Breast epithelium (tissue), 4 donors: ENCODE measurements at places on chromosomes 2 and 18. TPM values are rescaled to one million over a fixed set of nuclear protein-coding genes. Genes with fewer than 3 reads are reported as not detected.
A peak's percentile ranks its signal among the peaks of the same experiment; 100 is the strongest.

DNA sequence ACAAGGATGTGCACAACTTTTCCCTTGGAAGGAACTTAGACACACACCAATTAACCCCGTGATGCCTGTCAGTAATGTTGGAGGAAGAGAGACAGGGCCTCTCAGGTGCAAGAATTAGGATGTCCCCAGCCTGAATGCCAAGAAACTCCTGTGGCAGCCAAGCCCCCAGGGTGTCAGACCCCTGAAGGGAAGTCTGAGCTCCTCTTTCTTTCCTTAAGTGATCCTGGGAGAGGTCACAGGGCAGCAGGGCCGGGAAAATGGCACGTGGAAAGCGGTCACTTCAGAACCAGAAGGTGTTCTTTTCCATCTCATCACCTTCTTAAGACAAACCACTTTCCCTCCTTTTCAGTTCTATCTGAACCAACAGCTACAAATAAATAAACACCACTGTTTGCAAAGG, 185.9 kb downstream of the ANAPC1 start:
- H3K36me3 ChIP-seq: no peaks in the 10 kb centered on the region
- H3K27me3 ChIP-seq: no peaks in the 10 kb centered on the region
- no peak for DNase-seq
- H3K27ac ChIP-seq: no peak overlapping the region
- H3K4me3 ChIP-seq: no peak overlapping the region
- no peaks in the 10 kb centered on the region for H3K4me1 ChIP-seq

ACMSD gene
- 0.59 TPM for total RNA-seq

DNA sequence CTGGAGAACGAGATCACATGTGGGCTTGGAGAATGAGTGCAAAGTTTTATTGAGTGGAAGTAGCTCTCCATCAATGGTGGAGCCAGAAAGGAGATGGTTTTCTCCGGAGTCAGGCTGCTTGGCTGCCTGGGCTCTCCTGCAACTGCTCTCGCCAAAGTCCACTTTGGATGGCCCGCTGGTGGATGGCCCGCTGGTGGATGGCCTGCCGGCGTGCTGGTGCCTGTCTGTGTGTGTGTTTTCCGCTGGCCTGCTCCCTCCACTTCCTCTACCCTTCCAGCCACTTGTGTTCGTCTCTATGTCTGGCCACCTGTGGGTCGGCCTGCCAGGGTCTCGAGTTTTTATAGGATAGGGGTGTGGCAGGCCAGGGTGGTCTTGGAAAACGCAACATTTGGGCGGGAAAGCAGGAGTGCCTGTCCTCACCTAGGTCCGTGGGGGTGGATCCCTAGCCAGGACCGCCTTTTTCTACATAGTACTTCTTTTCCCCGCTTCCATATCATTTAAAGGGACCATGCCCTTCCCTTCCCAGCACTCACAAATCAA, 1292.1 kb upstream of the PIK3C3 start:
- no peaks in the 10 kb centered on the region for H3K36me3 ChIP-seq
- no peak for DNase-seq

MC2R gene
- not detected for total RNA-seq

- H3K36me3 ChIP-seq: no peaks in the 10 kb centered on the region
- H3K4me3 ChIP-seq: no peak overlapping the region
- peak overlapping the region; percentile 70 for H3K27ac ChIP-seq
Observed at GRCh38 chr2:236871500-236872001, 214.1 kb upstream of the COPS8 start.

- no peak overlapping the region for H3K4me3 ChIP-seq
- no peaks in the 10 kb centered on the region for H3K36me3 ChIP-seq
- H3K27ac ChIP-seq: no peak overlapping the region
- no peaks in the 10 kb centered on the region for H3K4me1 ChIP-seq
- no peaks in the 10 kb centered on the region for H3K27me3 ChIP-seq
Observed at GRCh38 chr2:212489719-212490346, 48.8 kb downstream of the ERBB4 start.

RNF125 gene
- total RNA-seq: 4.5 TPM

NETO1 gene
- total RNA-seq: not detected

DNA sequence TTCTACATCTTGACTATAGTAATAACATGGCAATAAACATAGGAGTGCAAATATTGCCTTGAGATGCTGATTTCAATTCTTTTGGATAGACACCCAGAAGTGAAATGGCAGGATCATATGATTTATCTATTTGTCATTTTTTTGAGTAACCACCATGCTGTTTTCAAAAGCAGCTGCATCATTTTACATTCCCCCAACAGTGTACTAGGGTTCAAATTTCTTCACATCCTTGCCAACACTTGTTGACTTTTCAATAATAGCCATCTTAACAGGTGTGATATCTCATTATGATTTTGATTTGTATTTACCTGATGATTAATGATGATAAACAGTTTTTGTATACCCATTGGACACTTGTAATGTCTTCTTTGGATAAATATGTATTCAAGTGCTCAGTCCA, 90.8 kb downstream of the STRADB start:
- no peak for DNase-seq
- no peaks in the 10 kb centered on the region for H3K4me1 ChIP-seq
- no peaks in the 10 kb centered on the region for H3K27me3 ChIP-seq
- H3K36me3 ChIP-seq: no peaks in the 10 kb centered on the region

DNA sequence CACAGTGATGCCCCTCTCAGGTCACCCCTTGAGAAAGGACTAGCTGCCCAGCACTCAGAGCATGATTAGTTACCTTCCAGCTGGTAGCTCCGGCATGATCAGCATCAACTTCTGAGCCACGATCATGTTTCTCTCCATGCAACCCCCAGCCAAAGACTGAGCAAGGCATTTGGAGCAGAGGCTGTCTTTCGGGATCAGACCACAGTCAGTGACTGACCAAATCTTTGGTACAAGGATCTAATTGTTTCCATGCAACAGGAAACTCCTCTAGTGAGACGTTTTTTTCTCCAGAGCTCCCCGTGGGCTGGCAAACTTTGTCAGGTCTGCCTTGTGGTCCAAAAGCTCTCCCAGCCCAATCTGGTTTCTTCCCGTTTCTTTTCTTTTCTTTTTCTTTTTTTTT, 244.3 kb downstream of the METTL4 start:
- H3K27me3 ChIP-seq: no peaks in the 10 kb centered on the region
- no peak overlapping the region for H3K4me3 ChIP-seq
- DNase-seq: no peak
- no peak overlapping the region for H3K27ac ChIP-seq
- H3K36me3 ChIP-seq: no peaks in the 10 kb centered on the region

XIRP2 gene
- total RNA-seq: not detected

DNA sequence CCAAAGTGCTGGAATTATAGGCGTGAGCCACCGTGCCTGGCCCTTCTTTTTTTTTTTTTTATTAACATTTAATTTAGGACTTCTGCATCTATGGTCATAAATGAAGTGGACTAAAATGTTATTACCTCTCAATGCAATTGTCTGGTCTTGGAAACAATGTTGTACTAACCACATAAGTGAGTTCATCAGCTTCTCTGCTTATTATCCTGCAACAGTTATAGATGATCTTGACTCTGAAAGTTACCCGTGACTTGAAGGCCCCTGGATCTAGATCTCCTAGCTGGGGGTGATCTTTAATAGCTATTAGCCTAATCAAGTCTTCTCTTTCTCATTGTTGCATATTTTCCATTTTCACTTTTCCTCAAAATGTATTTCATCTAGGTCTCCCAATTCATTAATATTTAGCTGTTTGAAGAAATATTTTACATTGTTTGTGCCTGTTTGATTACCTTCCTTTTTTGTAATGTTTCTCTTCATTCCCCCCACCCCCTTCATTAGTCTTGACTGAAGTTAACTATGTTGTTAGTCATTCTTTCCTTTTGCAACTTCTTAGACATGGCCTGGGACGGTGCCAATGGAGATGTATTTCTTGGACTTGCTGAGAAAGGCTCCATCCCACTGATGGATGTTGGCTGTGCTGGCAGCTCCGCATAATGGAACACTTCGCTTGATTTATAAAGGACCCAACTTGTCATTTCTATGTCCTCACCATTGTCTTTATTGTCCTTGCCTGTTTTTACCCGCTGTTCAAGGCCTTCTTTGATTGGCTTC, 141.6 kb upstream of the RIOK3 start:
- H3K4me1 ChIP-seq: no peaks in the 10 kb centered on the region
- H3K27me3 ChIP-seq: no peaks in the 10 kb centered on the region
- H3K4me3 ChIP-seq: no peak overlapping the region
- H3K27ac ChIP-seq: no peak overlapping the region
- no peak for DNase-seq

SPP2 gene
- not detected for total RNA-seq

- DNase-seq: no peak
- H3K27me3 ChIP-seq: no peaks in the 10 kb centered on the region
- no peaks in the 10 kb centered on the region for H3K36me3 ChIP-seq
Observed at GRCh38 chr18:47929681-47930198, 719 bp downstream of the SMAD2 start.

UGT1A6 gene
- total RNA-seq: not detected

C2orf66 gene
- total RNA-seq: 1.2 TPM

- DNase-seq: no peak
- H3K27me3 ChIP-seq: no peaks in the 10 kb centered on the region
- H3K36me3 ChIP-seq: no peaks in the 10 kb centered on the region
- no peaks in the 10 kb centered on the region for H3K4me1 ChIP-seq
- no peak overlapping the region for H3K27ac ChIP-seq
Observed at GRCh38 chr2:10536569-10537133, 88.5 kb upstream of the ODC1 start.

DNA sequence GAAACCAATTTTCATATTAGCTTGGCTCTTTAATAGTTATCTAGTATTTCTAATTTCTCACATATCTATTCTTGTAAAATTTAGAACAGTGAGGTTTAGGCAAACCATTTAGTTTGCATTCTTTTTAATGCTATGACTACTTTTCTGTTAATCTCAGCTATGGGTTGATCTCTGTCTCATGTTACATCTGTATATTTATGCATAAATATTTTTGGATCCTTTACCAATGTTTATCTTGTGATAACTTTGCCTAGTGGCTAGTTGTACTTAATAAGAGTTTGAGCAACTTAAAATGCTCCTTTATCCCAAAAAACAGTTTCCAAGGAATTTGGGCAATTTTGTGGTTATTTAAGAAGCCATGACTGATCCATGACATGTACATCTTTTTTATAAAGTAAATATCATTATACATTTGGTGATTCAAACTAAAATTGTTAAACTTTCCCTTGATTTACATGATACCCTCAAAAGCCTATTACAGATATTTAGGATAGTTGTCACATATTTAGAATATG, 86.3 kb downstream of the R3HDM1 start:
- H3K27ac ChIP-seq: no peak overlapping the region
- peaks cover 4% of the 10 kb centered on the region for H3K36me3 ChIP-seq
- no peak for DNase-seq
- H3K4me1 ChIP-seq: no peaks in the 10 kb centered on the region
- no peak overlapping the region for H3K4me3 ChIP-seq
- no peaks in the 10 kb centered on the region for H3K27me3 ChIP-seq
